ENCODE measurements at places on chromosomes 1 and 21.

DNA sequence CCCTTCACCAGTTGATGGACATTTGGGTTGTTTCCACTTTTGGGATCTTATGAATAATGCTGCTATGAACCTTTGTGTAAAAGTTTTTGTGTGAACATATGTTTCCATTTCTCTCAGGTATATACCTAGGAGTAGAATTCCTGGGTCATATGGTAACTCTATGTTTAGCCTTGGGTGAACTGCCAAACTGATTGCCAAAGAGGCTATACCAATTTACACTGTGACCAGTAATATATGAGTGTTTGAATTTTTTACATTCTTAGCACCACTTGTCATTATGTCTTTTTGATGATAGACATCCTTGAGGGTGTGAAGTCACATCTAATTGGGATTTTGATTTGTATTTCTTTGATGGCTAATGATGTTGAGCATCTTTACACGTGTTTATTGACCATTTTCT, 290.1 kb downstream of the DUSP10 start:
- DNase-seq: no peak

- DNase-seq: no peak
Measured at GRCh38 chr1:94908190-94908589, 18.7 kb downstream of the CNN3 start.

GRCh38 chr21:31318971-31319370, 25.1 kb downstream of the TIAM1 start:
- no peak for DNase-seq

DNA sequence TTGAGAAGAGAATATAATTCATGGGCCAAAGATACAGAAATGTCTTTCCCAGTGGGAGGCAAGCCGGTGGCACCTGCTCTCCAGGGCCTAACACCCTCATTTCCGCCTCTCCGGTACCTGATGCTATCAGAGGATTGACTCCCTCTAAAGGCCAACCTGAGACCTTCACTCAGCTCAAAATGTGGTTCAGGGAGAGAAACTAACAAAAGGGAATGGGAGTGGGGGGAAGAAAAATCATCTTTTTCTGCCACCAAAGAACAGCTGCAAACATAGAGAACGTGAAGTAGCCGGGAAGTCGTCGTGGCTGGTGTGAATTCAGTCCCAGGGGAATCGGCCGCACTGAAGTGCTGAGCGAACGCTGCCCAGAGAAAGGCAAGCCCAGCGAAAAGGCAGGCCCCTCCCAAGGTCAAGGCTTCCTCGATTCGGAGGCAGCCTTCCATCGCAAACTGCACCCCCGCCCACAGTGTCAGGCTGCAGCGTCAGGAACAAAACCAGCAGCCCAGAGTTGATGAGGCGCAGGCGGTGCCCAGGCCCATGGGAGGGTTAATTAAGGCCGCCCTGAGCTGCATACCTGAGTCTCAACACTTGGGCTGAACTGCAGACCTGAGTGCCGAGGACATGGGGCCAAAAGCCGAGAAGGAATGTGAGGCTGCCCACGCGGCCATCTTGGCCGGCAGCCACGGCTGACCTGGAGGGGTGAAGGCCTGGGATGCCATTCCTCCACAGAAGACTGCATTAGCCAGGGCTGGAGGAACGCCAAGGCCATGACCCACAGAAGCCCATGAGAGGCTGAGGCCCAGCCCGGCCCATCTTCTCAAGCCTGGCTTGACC, 160.2 kb downstream of the PSMG1 start:
- DNase-seq: no peak

DNA sequence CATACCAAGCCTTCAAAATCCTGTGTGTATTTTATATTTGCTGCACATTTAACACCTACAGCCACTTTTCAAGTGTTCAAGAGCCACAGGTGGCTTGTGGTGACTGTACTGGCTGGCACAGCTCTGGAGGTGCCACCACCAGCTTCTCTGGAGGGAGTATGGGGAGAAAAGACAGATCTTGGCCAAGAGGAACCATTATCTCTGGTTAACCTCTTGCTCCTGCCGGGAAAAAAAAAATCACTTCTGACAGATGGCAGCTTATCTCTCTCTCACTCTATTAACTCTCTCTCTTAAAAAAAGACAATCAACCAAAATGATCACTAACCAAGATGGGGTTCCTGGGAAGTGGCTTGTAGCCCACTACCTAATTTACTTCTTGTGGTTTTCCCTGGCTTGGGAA, 1.2 kb upstream of the RIIAD1 start:
- DNase-seq: no peak

DNA sequence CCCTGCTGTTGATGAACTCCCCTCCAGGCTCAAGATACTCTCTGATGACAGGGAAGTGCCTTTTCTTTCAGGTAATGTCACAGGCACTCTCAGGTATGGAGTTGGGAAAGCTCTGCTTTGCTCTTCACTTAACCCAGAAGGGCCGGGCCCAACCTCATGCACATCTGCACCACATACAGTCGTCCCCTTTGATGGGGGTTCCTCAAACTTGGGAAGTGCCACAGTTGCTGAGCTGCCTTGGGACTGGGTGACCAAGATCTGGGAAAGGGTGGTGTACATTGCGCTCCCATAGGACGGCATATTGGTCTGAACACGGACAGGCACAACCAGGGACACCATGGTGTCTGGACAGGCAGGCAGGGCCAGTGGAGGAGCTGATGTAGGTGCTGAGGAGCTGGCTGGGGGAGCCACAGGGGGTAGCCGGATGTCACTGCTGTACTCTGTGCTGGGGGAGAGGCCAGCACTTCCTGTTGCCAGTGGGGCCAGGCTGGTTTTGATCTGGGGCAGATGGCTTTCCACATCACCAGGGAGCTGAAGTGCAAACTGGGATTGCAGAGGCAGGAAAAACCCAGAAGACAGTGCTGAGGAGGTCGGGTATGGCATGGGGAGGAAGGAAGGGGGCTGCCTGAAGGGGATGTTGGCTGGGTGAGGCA, 96.2 kb upstream of the EDN2 start:
- DNase-seq: no peak

DNA sequence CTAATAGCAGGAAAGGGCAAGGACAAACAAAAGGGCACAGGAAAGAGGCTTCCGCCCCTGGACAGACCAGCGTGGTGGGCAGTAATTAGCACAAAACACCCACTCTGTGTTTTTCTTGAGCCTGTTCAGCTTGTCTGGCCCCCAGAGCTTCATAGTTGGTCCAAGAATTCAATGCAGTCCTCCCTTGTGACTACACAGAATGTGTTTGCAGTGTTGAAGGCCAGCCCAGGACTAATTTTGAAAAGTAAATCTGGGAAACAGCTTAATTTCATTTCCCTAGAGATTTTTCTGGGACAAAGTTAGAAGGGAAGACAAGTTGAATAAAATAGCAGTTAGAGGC, 49.2 kb upstream of the LMO4 start:
- no peak for DNase-seq

DNA sequence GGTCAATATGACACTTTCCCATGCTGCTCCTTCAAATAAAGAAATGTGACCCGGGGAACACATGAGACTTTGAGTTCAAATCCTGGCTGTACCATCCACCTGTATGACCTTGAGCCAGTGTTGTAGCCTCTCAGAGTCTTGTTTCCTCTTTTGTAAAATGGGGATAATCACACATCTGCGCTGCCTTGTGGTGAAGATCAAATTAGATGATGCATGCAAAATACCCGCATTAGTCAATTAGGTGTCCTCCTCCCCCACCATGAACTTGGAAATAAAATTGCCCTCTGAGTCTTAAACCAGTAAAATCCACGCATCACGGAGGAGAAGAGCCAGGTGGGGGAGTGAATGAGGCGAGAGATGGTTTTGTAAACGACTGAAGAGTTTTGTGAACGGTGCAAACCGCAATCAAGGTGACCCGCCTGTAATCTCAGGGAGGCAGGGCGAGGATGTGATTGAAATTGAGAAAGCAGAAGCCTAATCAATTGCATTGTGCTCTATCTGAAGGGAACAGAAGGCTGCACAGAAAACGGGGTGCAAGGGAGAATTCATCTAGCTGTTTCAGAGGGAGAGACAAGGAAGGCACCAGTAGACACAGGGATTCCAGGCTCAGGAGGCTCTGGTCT, 5.8 kb upstream of the AHDC1 start:
- no peak for DNase-seq

DNA sequence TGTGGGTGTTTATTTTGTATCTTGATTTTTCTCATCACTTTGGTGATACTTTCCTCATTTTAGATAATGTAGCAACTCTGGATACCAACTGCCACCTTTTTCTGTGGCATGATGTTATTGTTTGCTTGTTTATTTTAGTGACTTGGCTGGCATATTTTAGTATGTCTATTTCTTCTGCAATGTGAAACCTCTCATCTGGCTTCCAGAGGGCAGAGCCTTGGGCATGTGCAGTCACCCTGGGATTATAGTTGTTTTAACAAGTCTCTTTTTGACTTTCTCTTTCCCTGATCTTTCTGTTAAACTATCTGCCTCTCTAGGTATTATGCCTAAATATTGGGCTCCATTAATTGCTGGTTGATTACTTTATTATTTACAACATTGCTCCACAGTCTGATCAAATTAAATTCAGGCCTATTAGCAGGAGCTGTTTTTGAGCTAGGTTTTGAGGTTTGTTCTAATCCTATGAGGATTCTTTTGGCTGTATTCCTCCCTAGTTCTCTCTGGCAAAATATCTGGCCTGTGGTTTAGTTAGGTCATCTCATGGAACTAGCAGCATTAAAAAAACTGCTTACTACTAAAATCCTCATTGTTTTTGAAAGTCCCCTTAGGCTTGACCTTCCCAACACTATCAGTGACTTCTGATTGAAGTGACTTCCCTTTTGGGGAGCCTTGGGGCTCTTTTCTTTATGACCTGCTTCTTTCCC, 86.4 kb upstream of the FAM78B start:
- DNase-seq: no peak

GRCh38 chr21:35172231-35172630, 123.1 kb upstream of the RUNX1 start:
- no peak for DNase-seq

GRCh38 chr1:57086154-57086553, 120.3 kb upstream of the C8B start:
- no peak for DNase-seq

DNA sequence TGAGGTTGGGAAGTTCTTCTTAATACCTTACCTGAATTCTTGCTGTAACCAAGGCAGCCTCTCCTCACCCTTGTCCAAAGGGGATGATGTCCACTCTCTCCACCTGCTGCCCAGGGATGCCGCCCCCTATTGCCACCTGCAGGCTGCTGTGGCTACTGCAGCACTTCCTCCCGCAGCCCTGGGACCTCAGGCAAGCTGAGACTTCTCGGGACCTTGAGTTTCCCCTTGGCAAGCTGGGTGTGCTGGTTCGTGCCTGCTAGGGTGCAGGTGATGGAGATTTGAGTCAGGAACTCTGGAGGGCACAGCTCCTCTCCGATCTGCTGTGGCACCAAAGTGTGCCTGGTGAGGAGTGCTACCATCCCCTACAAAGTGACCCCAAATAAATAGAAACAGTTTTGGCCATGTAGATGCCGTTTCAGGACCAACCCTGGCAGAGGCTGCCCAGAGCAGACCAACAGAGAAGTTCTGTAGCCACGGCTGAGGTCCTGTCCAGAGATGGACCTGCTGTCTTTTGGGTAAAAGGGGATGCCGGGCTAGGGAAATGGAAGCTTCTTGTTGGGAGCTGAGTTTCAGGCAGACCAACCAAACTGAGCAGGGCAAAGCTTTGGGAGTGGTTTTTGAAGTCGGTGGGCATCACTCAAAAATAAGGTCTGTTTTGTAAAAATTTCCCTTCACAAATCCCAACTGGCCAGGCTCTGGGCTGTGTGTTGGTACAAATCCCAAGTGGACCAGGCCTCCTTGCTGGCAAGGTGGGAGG, 31.7 kb downstream of the RUNX3 start:
- DNase-seq: no peak

DNA sequence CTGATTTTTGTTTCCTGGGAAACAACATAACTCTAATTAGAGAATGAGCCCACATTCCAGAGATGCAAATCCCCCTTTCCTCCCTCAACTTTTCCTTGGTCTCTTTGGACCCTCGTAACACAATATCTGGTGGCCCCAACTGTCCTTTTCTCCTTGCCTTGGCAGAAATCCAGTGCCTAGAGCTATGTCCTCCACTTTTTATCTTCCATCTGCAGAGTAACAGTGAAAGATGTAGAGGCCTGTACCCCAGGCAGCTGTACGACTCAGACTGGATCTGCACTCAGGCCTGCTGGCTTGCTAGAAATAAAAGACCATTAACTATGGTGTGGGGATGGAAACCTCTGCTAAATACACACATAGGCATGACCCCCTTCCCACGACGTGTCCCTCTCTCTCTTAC, 72.0 kb downstream of the WARS2 start:
- no peak for DNase-seq

DNA sequence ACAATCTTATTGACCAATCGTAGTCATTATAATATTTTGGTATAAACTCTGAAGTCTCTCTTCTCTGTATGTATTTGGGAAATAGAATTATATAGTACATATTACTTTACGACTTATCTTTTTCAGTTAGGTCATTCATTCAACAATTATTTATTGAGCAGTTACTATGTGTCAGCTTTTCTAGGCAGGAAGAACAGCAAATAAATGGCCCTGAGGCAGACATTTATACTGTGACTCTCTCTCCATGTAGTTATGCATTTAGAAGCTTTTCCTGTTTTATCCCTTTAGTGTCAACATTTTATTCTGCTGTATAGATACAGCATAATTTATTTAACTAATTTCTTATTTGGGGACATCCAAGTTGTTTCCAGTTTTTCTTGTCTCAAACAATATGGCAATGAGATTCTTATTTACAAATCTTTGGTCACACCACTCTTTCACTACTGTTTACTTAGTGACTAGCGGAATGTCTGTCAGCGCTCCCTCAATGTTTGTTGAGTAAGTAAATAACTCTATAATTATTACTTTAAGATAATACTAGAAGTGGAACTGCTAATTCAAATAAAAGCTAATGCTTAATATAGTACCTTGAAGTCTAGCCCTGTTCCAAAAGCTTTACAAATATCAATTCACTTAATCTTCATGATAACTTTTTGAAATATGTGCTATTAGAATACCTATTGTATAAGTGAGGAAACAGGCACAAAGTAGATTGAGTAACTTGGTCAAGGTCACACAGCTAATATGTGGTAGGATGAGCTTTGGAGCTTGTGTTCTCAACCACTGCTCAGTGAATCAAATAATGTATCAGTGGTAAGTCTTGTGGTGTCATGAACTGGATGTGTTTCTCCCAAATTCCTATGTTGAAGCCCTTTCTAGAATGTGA, 465.6 kb downstream of the SIPA1L2 start:
- no peak for DNase-seq

- DNase-seq: no peak
Measured at GRCh38 chr1:109816175-109816811, 52.6 kb upstream of the EPS8L3 start.

- DNase-seq: no peak
Measured at GRCh38 chr1:196660272-196660671, 8.4 kb downstream of the CFH start.
